ENCODE measurements at places on chromosomes 1 and 21.
A peak's percentile ranks its signal among the peaks of the same experiment; 100 is the strongest.

DNA sequence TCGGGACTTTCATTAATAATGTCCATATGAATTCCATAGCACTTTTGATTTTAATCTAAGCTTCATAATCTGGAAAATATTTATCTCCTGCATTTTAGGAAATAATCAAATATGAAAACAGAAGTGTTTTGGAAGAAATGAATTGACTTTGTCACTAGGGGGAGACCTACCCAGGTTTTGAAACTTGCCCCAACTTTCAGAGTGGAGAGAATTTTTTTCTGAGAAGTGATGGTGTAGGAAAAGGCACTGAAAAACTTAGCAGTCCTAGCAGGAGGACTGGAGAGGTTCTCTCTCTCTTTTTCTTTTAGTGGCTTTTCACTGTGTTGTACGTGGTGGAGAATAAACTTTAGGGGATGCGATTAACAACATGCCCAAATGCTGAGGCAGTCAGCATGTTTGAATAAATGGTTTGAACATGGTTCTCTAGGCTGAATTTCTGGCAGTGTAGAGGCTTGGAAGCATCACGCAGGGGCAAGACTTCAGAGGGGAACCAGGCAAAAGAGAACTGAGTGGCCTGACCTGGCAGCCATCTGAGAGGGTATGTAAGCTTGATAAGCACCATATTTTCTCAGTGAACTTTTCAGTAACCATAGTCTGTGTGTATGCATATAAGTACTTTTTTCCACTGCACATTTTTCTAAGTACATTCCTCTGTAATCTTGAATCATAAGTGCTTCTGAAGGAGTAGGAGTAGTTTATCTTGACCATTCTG is 68.3 kb upstream of the NEK7 start:
- no peak for DNase-seq

DNA sequence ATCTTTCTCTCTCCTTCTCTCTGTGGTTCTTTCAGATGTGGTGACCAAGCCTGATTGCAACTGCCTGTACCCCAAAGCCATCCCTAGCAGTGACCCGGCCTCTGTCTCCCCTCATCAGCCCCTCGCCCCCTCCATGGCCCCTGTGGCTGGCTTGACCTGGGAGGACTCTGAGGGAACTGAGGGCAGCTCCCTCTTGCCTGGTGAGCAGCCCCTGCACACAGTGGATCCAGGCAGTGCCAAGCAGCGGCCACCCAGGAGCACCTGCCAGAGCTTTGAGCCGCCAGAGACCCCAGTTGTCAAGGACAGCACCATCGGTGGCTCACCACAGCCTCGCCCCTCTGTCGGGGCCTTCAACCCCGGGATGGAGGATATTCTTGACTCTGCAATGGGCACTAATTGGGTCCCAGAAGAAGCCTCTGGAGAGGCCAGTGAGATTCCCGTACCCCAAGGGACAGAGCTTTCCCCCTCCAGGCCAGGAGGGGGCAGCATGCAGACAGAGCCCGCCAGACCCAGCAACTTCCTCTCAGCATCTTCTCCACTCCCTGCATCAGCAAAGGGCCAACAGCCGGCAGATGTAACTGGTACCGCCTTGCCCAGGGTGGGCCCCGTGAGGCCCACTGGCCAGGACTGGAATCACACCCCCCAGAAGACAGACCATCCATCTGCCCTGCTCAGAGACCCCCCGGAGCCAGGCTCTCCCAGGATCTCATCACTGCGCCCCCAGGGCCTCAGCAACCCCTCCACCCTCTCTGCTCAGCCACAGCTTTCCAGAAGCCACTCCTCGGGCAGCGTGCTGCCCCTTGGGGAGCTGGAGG is 12.7 kb downstream of the CSF1 start:
- no peak for DNase-seq

GRCh38 chr21:42542196-42542595 is 28.5 kb downstream of the SLC37A1 start:
- DNase-seq: no peak

- DNase-seq: no peak
Observed at GRCh38 chr1:230855886-230856285, 12.4 kb downstream of the C1orf198 start.

DNA sequence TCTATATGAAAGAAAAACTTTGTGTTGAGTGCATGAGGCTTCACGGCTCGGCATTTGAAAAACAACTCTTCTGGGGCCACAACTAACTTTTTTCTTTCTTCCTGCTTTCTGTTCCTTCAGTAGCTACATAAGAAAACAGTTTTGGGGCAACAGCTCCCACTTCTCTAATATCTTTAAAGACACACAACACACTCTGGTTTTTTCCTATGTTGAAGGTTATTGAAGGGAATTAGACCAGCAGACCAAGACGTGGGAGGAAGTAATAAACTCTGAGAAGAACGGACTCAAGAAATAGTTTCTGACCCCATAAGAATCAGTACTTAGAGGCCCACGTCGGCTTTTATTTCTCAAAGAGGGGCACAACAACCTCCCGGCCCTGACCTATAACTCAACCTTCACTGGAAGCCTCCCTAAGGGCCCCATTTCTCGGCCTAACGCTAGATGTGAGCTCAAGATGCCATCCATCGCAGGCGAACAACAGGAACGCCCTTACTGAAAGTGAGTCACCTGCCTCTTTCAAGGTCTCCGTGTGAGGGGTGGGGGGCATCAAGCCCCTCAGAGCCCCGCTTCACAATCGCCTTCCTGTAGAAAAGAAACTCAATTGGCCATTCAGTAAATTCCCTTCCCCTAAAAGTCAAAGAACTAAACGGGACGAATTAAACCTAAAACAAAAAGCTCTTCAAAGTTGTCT is 844 bp downstream of the ZMYM6 start:
- peak; percentile 17 for DNase-seq

GRCh38 chr1:60831780-60832179 is 250.6 kb upstream of the NFIA start:
- DNase-seq: no peak

All from stimulated activated CD8-positive, alpha-beta memory T cell treated with anti-CD3 and anti-CD28 coated beads, Interleukin-15, amount 100 ng/mL, for 1 hour (primary cell).